Activated CD4-positive, alpha-beta T cell treated with anti-CD3 and anti-CD28 coated beads, Interleukin-10, Interleukin-2, amounts not matched to agents 100 ng/mL and 50 ng/mL, durations not matched to agents 16 hours and 8 hours (primary cell): ENCODE measurements at places on chromosomes 3 and 15.

DNA sequence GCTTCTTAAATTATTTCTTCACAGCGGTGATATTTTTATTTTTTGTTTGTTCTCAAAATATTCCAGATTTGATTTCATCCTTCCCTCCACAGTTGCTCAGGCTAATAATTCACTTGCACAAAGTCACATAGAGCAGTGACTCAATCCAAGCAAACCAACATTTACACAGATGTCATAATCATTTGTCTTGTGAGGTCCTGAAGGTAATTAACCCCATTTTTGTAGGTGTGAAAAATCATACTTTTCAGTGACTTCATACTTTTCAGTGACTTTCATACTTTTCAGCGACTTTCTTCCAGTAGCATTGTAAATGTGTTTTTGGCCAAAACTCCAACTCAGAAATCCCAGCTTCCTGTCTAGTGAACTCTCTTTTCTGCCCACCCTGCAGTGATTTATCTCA, 32.1 kb downstream of the CD200 start:
- no peak for DNase-seq

- DNase-seq: no peak
Observed at GRCh38 chr15:55401786-55402246, 6.3 kb downstream of the CCPG1 start.

- DNase-seq: no peak
Observed at GRCh38 chr3:118973050-118973449, 61.6 kb downstream of the IGSF11 start.

DNA sequence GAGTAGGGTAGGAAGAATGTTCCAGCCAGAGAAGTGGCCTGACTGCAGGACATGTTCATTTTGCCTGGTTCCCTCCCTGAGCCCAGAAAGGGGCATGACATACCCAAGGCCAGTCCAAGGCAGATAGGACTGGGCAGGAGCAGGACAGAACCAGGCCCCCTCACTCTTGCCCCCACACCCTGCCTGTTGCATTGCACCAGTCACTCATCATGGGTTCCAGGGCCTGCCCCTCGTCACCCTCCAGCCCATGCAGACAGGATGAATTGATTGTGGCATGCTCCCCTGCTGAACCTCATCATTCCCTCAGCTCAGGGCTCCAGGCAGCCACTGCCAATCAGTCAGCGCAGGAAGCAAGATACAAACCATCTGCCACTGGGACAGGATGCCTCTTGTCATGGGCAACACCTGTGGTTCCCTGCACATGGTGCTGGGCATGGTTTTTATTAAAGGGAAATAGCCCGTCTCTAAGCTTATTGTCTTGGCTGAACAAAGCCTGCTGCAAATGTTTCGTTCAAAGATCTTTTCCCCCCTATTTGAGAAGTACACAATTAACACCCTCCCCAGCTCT, 48.9 kb downstream of the RASGRF1 start:
- DNase-seq: no peak

- no peak for DNase-seq
Observed at GRCh38 chr3:157566596-157566995, 63.4 kb upstream of the VEPH1 start.

DNA sequence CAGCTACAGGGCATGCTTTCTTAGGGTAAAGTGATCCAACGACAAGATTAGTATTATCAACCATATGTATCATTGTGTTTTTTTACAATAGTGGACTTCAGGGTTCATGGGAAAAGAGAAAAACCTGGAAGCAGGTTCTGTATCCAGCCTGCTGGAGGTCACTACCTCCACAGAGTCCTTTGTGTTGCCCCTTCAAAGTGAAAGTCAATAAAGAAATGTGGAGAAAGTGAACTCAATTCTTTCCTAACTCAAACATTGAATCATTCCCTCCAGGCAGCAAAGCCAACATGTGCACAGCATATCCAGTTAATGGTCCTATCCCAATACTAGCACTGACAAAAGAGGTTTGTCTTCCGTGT, 45.4 kb downstream of the FGF7 start:
- no peak for DNase-seq

- no peak for DNase-seq
Observed at GRCh38 chr3:46865031-46865507, 1.8 kb upstream of the MYL3 start.

DNA sequence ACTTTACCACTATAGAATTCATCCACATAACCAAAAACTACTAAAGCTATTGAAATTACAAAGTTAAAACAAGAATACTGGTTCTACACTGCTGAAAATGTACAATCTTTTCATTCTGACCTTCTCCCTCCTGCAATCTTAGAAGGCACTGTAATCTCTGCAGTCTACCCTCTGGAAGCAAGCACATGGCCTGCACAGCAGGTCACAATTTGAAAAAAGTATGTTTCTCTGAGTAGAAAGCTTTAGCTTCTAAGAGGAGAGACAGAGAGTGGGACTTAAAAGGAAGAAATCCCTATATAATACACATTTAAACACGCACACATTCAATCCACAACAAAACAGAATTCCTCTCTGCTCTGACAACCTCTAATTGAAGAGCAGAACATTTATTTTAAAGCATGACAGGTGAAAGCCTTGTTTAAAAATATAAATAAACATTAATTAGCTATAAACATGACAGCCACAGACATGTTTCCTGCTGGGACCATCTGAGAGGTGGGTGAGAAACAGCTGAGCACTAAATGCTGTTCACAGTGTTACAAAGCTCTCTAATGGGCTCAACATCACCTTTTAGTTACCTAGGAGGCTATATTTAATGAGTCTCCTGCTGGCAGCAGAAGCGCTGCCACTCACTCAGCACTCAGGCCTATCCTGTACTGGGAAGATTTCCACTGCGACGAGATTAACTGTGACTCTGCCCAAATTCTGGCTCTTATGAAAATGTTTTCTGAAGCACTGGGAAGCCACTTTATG, 447.4 kb downstream of the AGBL1 start:
- no peak for DNase-seq

DNA sequence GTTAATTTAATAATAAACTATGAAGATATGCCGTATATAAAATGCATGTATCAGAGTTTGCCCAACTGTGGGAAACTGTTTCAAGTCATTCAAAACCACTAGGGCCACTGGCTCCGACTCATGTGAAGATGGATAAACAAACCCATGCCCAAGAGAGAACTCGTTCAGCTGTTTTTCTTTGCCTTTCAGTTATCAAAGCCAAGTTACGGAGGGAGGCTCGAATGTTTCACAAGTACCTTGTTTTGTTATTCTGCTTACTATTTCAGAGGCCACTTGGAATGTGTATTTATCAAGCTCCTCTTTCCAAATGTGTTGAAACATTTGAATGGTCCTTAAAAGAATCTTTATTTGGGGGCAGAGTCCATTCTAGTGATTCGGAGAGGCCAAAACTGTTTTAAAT, 82.1 kb downstream of the DUT start:
- no peak for DNase-seq

DNA sequence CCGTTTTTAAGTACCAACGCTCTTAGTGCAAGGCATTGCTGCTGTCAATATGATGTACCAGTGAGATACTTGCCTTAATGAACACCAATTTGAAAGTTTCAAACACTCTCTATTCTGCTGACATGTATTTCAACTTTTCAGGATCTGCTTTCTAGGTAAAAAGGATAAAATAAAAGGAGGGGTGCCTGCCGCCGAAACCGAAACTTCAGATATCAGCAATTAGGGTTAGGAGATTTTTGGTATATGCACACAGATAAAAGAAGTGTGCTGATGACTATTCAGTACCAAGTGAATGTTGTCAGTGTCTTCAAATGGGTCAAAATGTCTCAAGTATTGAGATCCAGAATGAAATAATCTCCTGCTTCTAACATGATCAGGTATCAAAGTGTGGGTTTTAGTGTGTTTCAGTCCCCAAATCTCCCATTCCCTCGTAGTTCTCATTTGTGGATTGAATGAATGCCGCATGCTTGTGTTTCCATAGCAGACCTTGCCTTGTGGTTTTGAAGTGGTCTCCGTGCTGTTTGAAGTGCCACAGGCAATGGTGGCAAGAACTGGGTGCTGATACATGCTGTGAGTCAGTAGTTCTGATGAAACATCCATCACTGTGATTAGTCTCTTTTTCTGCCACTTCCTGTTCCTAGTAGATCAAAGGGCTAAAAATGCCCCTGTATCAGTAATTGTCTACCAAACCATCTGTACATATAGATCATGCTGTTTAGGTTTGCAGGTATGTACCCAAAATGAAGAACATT, 22.5 kb downstream of the CHST14 start:
- peak; percentile 84 for DNase-seq

- no peak for DNase-seq
Observed at GRCh38 chr3:148605521-148605920, 92.2 kb upstream of the AGTR1 start.

- no peak for DNase-seq
Observed at GRCh38 chr15:32701863-32702262, 15.9 kb upstream of the GREM1 start.

DNA sequence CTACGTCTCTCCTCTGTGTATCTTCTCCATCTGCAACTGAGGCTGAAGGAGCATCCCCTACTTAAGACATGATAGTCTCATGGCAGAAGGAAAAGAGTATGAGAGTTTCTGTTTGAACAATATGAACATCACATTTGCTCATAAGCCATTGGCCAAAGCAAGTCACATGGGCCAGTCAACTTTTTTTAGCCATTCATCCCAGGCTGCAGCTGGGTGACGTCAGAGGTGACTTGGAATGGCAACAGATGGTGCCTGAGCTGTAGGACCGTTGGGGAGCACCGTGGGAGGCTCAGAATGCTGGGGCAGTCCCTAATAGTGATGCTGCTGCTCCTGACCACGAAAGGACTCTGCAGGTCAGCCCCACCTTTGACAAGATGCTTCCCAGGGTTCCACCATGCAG, 58.7 kb downstream of the CRTC3 start:
- no peak for DNase-seq

GRCh38 chr3:192918275-192918588, 576 bp upstream of the MB21D2 start:
- DNase-seq: no peak

GRCh38 chr3:195526492-195526891, 16.6 kb downstream of the PPP1R2 start:
- DNase-seq: no peak
